ENCODE measurements at places on chromosomes 3 and 15.

DNA sequence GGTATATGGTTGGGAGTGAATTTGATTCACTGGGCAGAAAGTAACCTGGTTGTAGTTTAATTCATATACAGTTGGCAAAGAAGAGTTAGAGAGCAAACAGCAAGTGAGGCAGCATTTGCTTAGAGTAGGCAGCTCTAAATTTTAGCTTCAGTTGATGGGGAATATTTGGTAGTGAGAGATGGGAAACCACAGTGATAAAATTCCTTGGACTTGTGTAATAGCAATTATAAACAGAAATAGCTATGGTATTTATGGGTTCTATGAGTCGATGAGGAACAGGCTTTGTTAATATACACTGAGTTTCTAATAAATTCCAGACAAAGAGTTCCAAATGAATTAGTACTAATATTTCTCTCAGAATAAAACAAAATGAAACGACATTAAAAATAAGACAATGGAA lies 894.0 kb downstream of the ROBO2 start:
- peak; percentile 2 for DNase-seq

DNA sequence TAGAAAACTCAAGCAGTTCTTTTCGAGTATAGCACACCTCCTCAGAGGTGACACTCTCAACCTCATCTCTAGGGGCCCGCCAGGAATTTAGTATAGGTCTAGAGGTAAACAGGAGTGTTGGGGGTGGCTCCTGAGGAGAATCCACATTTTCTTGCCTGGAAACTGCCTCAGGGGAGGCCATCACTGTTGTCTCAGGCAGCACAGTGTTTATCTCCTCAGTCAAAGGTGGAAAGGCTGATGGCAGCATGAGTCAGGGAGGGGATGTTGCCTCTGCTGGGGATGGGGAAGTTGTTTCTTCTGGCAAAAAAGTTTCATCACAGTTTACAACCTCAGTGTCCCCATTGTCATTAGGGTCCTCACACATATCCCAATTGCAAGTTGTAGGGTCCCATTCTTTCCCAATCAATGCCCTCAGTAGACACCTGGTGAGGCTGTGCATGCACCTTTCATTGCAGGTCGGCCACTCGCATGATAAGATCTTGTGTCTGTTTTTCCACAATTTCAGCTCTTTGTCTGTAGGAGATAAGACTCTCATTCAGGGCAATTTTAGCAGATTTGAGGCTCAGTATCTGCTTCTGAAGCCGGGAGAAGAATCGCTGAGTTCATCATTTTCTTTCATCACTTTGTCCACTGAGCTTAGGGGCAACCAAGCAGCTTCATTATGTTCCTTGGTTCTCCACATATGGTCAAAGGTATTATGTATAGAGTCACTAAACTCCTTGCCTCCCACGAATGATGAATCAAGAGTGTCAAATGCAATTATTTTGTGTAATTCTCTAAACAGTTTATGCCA lies 25.8 kb downstream of the NAALADL2 start:
- DNase-seq, result no peak

- DNase-seq, result no peak
These were observed 66.8 kb upstream of the HACD2 start for GRCh38 chr3:123651449-123652341.

- DNase-seq, result no peak
These were observed 115.1 kb downstream of the TPRA1 start for GRCh38 chr3:127475391-127475790.

GRCh38 chr15:56838085-56838484 lies 80.4 kb upstream of the TCF12 start:
- no peak for DNase-seq

- peak; percentile 48 for DNase-seq
These were observed 1.5 kb downstream of the SMAD6 start for GRCh38 chr15:66703540-66703941.

- DNase-seq, result no peak
These were observed 35.8 kb upstream of the SLCO2A1 start for GRCh38 chr3:134065252-134066157.

Data from foreskin fibroblast (primary cell).